ENCODE measurements at places on chromosomes 1 and 21.
A peak's percentile ranks its signal among the peaks of the same experiment; 100 is the strongest.

- DNase-seq = no peak
Measured at GRCh38 chr1:156766298-156767100, 836 bp upstream of the PRCC start.

- no peak for DNase-seq
Measured at GRCh38 chr21:19507682-19508260, 1104.2 kb upstream of the TMPRSS15 start.

DNA sequence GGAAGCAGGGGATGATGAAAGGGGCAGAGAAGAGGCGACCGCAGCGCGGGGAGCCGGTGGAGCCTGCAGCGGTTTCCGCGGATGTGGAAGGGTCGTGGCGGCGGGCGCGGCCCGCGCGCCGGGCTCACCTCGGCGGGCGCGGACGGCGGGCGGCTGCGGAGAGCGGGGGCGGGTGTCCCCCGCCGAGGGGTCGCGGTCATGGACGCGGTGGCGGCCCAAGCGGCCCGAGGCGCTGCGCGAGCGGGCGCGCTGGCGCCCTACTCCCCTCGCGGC lies 572 bp downstream of the LPGAT1 start:
- peak; percentile 4 for DNase-seq

DNA sequence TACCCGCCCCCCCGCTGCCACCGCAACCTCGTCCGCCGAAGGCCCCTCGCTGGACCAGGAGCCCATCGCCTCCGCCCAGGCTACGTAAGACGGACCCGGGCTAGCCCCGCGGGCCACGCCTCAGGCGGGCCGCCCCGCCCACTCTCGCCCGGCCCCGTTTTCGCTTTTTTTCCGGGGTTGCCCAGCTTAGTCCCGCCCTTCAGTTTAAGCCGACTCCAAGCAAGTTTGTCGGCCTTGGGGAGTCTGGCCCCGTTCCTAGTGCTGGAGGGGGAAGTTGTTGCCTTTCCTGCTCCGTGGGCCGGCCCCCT lies 3.0 kb downstream of the RUSC1 start:
- DNase-seq = peak; percentile 71

DNA sequence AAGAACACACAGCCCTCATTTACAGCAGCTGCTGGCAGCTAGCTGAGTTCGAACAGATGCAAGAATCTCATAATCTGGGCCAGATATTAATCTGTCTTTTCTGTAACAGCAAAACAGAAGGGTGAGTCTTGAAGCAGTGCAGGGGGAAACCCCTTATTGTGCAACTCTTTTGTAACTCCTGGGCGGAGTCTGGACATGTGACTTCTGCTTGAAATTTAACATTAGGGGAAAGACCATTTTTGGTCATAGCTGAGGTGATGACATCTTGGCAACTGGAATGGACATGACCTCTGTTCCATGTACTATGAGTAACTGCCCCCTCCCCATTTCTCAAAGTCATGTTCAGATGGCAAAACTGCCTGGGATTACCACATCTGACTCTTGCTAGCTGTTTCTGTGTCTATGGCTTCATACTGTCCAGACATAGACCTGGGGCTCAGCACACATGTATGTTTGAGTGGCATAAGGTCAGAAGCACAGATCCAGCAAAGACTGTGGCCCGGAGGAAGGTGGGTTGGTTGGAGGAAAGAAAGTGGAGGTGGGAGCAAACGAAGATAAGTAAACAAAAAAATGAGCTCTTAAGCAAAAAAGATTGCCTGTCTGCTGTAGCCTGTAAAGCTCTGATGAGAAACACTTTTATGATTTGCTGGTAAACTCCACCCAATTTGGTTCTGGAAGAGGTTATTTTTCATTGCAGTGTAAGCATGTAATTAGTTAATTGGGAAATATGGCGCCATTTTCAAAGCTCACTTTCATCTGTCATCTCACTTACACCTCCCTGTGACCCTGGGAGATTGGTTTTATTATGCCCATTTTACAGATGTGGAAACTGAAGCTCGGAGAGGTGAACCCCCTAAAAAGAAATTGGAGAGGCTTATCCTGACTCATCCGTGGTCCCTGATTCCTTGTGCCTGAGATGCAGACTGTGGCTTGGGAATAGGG lies 26.1 kb downstream of the ETS2 start:
- DNase-seq = no peak

DNA sequence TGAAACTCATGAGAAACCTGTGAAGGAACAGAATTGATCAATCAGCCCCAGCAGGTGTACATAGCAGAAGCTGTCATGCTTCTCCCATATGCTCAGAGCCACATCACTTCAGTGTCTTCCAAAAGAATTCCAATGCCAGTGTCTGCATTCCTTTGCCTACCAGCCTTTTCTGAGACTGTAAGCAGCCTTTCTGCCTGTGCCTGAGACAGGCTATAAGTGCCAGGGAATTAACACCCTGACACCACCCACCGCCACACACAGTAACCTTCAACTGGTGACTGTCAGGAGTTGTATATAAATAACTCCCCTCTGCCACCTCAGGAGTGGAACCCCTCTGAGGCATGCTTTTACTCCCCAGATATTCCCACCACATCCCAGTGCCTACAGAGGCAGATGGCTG lies 38.1 kb upstream of the SLAMF9 start:
- no peak for DNase-seq

DNA sequence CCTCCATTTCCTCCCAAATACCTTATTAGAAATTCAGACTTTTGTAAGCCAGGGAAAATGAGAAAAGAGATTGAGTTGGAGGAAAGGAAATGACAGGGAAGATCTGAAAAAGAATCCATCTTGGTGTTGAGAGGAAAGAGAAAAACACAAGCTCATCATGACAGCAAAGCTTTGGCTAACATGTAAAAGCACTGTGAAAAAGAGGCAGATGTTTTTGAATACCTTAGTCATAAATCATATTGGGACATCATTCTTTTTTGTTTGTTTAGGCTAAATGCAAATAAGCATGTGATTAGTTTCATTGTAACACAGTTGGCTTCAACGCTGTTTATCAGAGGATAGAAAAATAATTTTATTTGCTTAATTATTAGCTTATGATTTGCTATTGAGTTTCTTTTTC lies 64.6 kb downstream of the LHX8 start:
- DNase-seq = no peak

DNA sequence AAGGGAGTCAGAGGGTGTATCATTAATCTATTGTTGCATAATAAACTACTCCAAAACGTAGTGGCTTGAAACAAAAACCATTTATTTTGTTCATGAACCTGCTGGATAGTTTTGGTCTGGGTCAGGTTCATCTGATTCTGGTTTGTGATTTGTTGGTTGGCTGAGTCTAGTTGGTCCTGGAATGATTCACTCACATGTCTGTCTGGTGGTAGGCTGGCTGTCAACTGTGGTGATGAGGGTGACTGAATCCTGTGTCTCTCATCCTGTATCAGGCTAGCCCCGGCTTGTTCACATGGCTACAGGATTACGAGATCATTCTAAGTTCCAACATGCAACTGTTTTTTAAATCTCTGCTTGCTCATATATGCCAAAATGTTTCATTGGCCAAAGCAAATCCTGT lies 22.5 kb upstream of the SIKE1 start:
- DNase-seq = no peak

- no peak for DNase-seq
Measured at GRCh38 chr1:29625084-29625420, 388.7 kb downstream of the PTPRU start.

GRCh38 chr1:154499446-154499845 lies 2.6 kb upstream of the TDRD10 start:
- DNase-seq = no peak

- DNase-seq = no peak
Measured at GRCh38 chr1:27368869-27369582, 2.3 kb upstream of the MAP3K6 start.

GRCh38 chr1:51989582-51990477 lies 670 bp downstream of the RAB3B start:
- no peak for DNase-seq

- DNase-seq = no peak
Measured at GRCh38 chr1:115031595-115031994, 2.0 kb downstream of the TSHB start.

DNA sequence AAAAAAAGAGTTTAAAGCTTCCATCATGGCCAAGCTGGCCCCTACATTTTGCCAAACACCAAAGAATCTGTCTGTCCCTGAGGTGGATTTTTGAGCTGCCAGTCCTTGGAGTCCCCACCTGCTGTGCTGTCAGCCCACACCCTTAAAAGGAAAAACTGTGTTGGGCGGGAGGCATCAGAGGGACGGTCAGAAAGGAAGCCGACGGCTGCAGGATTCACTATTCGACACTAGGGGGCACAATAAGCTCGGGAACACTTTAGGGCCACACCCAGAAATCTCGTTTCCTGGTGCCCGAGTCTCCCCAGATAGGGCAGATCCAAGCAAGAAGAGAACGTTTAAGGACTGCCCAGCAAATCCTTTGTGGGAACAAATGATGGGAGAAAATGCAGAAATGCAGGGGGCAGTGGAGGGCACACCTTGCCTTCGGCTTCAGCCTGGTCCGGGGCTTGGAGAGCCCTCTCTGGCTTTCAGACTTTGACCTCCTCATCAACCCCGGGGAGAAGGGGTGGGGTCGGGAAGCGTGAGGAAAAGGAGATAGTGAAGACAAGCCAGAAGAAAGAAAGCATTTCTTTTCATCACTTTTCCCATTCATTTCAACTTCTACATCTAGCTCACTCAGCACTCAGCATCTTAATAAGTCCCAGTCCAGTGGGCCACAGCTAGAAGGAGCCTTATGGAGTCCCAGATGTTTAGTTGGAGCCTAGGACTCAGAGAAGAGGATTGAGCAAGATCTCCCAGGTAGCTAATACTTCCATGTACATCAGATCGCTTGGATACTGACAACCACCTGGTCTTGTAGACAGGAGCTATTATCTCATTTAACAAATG lies 5.0 kb upstream of the CTTNBP2NL start:
- DNase-seq = peak; percentile 60

- DNase-seq = no peak
Measured at GRCh38 chr1:85862456-85862855, 154.2 kb upstream of the ZNHIT6 start.

DNA sequence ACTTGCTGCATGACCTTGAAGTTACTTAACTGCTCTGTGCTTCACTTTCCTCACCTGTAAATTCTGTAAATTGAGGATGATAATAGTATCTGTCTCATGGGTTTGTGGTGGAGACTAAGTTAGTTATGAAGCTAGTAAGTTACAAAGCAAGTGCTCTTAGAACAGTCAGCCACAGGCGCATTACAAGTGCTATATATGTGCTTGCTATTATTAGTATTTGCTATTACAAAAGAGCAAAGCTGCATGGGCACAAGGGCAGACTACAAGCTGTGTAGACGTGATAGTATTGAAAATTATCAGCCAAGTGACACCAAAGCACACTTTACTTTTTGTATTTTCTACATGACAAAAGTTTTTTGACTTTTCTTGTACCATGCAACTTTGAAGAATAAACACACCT lies 150.9 kb upstream of the CTTNBP2NL start:
- no peak for DNase-seq

GRCh38 chr1:42035205-42035829 lies 116.6 kb upstream of the HIVEP3 start:
- no peak for DNase-seq

DNA sequence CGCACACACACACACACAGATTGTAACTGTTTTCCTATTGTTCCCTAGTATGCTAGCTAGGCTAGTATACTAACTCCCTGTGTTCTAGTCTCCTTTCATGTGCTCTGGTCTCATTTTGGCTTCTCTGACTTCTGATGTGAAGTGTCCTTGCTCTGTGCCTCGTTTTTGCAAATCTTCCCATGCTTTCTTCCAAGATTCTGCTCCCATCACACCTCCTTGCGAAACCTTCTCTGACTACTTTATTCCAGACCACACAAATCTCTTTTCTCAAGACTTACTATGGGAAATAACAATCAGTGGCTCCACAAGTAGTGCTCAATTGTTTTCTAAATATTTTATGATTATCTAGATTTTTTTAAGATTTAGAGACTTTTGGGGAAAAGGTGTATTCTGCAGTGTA lies 10.3 kb downstream of the PRRX1 start:
- DNase-seq = no peak

DNA sequence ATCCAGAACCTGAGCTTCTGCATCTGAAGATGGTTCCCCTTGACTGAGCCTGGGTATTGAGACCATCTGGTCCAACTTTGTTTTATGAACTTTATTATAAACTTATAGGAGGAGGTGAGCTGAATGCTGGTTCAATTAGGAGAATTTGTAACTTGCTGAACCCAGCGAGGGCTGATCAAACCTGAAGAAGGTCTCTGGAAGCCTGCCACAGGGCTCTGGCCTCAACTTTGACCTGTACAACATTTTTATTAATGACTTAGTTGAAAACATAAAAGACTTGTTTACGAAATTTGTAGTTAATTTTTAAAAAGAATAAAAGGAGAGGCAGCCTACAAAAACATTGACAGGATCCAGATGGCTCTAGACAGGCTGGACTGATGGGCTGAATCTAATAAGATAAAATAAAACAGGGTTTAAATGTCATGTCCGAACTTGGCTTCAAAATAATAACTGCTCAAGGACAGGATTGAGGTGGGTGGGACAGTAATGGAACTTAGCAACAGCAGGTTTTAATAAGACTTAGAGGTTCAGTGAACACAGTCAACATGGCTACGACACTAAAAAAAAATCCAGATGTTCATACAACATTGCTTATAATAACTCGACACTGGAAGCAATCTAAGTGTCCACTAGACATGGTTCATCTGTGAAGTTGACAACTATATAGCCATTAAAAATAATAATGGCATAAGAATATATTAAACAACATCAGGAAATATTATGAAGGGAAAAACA lies 53.4 kb upstream of the GJB5 start:
- DNase-seq = no peak

DNA sequence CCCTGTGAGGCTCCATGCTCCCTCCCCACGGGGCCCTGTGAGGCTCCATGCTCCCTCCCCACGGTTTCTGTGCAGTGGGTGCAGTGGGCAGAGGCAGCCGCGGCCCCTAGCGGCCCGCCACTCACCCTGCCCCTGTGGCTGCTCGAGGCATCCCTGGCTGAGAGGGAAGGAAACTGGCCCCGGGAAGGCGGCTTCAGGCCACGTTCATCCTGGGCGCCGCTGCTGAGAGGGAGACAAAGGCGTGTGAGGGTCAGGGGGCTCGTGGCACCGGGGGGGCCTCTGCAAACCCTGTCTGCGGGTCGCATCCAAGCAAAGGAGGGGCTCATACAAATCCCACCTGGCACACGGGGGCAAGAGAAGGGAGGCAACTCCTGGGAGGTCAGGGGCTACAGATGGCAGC lies 8.5 kb downstream of the CFAP410 start:
- no peak for DNase-seq

GRCh38 chr1:206903687-206904086 lies 6.4 kb downstream of the IL24 start:
- no peak for DNase-seq

DNA sequence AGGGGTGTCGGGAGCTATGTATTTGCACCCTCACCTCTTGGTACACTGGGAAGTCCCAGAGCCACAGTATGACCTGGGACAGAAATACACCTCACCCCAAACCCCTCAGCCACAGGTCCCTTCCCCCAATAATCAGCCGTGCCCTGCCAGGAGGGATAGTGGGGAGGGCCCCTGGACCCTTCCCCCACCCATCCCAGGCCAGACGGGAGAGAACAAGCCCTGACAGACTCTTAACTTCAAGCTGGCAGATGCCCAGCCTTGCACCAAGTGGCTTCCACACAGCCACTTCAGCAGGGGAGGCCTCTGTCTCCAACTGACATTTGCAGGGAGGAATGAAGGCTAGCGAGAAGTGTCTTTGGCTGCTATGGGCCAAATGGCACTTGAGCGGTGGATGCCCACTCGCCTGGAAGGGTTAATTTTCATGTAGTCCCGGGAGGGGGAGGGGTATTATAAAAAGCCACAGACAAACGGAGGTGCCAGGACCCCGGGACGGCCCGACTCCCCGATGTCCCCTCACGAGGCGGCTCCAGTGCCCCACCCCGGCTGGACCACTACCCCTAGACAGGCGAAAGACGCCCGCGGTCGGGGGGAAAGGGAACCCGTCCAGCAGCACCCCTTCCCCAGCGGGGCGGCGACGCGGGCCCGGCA lies 495 bp downstream of the SYNC start:
- no peak for DNase-seq
